ENCODE measurements at places on chromosomes 7 and 10. TPM values are rescaled to one million over a fixed set of nuclear protein-coding genes. Genes with fewer than 3 reads are reported as not detected.

CTAGE4 gene
- total RNA-seq = not detected

DNA sequence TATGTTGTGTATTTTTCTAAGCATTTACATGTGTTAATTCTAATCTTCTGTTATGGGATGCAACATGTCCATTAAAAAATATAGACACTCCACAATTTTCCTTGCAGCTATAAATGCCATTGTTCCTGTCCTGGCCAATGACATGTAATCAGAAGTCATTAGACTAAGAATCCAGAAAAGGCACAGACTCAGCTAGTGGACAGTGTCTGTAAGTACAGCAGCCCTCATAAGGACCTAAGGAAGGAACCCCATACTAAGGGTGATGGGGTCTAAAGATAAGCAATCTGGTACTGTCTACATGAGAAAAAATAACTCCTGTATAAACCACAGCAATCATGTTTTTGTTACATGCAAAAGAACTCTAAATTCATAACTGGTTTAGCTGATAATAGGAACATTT is 115.9 kb downstream of the GPR85 start:
- DNase-seq = no peak

GRCh38 chr7:133822001-133822641 is 305.0 kb upstream of the LRGUK start:
- DNase-seq = no peak

DNA sequence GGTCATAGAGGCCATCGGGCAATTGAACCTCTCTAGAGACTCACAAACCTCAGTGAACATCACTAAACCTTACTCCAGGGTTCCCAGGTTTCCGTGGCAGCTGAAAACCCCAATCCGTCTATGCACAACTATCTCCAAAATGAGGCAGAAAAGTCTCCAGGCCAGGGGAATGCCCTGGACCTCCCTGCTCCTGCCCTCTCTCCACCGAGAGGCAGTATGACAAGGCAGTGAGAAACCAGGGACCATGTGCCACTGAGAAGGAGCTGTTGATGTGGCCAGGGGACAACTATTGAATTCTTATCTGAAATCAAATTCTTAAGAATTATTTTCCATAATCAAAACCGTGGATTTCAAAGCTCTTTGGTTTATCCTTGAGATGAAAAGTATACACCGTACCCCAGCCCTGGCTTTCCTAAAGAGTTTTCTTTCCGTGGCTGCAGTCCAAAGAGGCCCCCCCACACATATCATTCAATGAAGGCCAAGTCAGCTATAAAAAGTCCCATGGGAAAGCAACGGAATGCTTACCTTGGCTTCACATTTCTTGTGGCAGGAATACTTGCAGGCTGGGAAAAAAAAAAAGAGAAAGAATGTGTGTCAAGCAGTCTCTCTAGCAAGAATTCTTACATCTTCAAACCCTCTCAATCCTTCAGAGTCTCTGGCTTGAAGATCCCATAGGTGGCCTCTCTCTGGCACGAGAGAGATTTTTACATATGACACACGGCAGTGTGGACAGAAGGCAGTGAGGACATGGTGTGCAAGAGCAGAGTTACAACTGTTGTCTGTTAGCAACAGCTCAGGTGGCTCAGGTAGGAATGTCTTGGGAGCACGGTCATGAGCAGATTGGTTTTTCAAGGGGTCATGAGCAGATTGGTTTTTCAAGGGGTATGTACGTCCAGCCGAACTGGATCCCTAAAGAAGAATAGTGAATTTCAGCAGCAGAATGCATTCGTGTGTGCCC is 75.2 kb downstream of the TNS3 start:
- DNase-seq = no peak

GRCh38 chr7:26441002-26441521 is 149.4 kb downstream of the SNX10 start:
- no peak for DNase-seq

- no peak for DNase-seq
Measured at GRCh38 chr7:99997545-99998137, 17.8 kb upstream of the ZKSCAN1 start.

DNA sequence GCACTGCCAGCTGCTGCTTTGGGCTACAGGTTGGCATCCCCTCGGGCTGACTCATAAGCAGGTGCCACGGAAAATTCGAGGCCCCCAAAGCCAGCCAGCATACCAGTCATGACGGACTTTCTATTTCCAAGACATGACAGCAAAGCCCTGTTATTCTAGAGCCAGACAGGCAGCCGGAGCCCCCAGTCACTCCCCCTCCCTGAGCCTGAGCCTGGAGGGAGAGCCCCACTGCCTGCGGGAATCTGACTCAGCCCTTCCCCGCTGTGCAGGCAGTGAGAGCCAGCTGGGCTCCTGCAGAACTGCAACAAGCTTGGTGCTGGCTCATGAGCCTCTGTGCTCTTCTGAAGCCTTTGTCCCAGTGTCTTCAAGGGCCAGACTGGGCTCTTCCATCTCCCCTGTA is 15.8 kb downstream of the BTBD16 start:
- peak; percentile 73 for DNase-seq

- no peak for DNase-seq
Measured at GRCh38 chr7:49781996-49782395, 8.6 kb downstream of the VWC2 start.

DNA sequence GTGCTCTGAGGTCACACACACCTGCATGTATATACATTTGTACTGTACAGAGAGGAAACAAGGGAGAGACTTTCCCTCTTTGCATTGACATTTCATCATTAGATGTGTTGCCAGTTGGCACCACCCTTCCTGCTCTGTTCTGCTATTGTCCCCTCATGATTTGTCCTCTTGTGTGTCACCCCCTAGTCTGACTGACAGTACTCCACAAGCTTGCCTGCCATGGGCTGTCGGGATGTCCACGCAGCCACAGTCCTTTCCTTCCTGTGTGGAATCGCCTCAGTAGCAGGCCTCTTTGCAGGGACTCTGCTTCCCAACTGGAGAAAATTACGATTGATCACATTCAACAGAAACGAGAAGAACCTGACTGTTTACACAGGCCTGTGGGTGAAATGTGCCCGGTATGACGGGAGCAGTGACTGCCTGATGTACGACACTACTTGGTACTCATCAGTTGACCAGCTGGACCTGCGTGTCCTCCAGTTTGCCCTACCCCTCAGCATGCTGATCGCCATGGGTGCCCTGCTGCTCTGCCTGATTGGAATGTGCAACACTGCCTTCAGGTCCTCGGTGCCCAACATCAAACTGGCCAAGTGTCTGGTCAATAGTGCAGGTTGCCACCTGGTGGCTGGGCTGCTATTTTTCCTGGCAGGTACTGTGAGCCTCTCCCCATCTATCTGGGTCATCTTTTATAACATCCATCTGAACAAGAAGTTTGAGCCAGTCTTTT is 9.4 kb downstream of the CLDN12 start:
- peak; percentile 27 for DNase-seq

DNA sequence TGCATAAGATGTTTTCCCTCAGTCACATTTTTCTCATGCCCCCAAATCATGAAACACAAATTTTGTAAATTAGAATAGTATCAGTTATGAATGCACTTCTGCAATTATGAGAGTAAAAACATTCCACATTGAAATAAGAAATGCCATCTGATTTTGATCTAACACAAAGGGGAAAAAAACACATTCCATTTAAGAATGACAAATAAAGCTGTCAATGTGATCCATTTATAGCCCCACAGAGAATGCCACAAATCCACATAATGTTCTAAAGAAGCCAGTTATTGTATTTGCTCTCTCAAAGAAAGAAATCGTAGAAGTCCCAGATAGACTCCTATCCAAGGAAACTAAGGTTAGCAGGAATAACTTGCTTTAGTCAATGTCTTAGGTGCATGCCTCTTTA is 48.7 kb upstream of the RHOBTB1 start:
- no peak for DNase-seq

DNA sequence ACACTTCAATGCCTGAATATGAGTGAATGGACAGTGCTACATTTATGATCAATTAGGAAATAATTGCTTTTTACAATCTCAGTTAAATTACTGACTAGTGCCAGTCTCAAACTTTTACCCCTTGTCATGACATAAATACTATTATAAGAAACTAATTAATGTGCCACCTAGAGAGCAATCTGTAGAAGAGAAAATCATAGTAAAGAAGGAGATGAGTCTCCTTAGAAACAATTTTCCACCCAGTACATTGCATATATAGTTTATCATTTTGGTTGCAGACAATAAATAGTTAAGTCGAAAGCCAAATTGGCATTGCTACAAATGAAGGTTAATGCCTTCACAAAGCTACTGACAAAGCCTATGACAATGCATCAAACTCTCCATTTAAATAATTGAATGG is 68.6 kb downstream of the SLC13A1 start:
- no peak for DNase-seq

DNA sequence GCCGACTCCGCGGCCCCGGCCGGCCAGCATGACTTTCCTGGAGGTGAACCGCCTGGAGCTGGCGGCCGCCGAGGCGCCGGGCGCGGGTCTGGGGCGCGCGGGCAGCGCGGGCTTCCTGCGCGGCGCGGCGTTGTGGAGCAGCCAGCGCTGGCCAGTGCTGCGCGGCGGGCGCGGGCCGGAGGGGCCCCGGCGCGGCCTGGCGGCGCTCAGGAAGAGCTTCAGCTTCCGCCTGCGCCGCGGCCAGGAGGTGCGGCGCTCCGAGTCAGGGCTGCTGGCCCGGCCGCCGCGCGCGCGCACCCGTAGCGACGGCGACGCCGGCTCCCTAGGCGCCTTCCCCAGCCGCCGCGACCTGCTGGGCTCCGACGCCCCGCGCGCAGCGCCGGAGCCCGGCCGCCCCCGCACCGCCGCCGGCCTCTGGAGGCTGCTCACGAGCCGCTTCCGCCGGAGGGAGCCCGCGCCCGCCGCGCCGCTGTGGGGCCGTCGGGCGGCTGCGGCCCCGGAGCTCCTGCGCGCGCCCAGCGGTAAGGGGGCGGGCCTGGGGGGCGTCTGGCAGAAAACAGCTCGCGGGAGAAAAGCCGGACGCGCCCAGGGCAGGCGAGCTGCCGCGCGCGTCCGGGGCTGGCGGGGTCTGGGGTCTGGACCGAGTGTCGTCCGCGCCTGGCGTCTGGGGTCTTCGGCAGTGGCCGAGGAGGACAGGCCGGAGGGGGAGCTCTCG is 29.0 kb downstream of the AGAP3 start:
- DNase-seq = no peak

DNA sequence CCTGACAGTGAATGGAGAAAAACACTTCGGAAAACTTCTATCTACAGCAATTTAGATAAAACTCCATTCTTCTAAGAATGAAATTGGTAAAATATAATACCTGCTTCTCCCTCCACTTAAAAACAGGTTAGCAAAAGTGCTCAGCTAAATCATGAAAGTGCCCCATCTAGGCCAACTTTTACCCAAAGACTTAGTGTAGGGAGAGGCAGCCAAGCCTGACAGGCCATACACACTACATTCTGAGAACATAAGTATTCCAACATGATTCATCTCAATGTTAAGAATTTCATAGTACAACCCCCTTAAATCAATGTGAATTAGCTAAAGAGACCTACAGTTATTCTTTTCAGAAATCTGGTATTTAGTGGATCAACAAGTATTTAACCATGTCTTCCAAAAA is 7.2 kb downstream of the FAM3C start:
- DNase-seq = no peak

DNA sequence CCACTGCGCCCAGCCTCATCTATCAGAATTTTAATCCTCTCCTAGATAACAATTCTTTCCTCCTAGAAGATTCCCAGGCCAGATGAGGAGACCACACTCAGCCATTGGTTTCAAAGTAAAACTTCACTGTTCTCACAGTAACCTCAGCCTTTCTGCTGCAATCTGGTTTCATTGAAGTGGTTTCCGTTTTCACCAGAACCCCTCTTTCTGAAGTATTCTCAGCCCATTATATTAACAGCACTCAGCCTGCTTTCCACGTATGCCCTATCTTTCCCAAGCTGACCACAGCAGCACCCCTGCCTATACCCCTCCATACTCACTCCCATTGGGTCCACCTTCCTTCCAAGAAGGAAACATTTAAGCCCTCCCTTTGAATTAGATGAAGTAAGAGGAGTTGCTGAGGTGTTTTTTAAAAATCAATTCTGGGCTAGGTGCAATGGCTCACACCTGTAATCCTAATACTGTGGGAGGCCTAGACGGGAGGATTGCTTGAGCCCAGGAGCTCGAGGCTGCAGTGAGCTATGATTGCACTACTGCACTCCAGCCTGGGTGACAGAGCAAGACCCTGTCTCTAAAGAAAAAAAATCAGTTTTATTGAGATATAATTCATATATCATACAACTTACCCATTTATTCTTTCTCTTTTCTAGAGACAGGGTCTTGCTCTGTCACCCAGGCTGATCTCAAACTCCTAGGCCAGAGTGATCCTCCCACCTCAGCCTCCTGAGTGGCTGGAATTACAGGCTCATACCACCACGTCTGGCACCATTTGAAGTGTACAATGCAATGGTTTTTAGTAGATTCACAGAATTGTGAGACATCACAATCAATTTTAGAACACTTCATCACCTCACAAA is 11.3 kb downstream of the PLAU start:
- DNase-seq = no peak

DNA sequence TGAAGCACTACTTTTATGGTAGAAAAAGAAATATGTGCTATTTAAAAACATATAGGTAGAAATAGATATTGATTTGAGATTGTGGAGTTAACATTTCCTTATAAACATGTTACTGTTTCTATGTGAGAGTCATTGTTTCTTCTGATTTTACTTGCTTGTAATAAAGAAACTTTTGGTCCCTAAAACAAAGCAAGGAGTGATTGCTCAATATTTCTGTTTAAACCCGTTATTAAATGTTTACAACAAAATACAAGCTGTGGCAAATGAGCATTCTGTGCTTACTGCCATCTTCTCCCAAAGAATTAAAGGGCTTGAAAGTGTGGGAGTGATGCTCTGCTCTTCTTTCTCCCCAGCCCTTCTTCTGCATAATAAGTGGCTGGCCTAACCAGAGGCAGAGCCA is 22.7 kb upstream of the CBLL1 start:
- DNase-seq = no peak

DNA sequence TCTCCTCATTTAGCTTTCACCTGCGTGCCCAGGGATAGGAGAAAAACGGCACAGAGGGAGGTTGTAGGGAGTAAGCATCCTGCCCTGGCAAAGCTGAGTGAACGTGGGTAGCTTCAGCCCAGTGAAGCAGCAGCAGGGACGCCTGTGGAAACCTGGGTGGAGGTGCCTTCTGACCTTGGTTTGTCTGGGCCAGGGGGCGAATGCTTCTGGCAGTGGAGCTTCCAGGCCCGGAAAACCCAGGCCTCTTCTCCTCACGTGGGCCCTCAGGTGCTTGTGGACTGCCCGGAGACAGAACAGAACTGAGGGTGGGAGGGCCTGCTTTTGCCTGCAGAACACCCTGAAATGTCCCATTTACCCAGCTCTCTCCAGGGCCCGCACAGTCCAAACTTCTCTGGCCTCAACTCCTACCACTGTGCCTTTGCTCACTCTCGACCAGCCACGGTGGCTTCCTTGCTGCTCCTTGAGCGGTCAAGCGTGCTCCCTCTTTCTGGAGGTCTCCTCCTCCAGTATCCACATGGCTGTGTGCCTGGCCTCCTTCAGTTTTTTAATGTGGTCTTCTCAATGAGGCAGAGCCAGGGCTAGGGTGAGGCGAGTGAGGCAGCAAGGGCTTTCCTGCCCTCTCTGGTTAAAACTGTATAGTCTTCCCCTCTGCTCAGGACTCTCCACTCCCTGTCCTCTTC is 62.4 kb downstream of the TMEM209 start:
- no peak for DNase-seq

SH2D4B gene
- 0.07 TPM for total RNA-seq

TAS2R41 gene
- total RNA-seq = not detected

CPN1 gene
- not detected for total RNA-seq
